Neural crest cell (in vitro differentiated cells): ENCODE measurements at places on chromosomes 3 and 15. TPM values are rescaled to one million over a fixed set of nuclear protein-coding genes. Genes with fewer than 3 reads are reported as not detected.

- no peak for DNase-seq
- H3K27ac ChIP-seq = peak overlapping the region; percentile 30
- H3K27me3 ChIP-seq = no peaks in the 10 kb centered on the region
- H3K36me3 ChIP-seq = peaks cover 2% of the 10 kb centered on the region
- no peak overlapping the region for H3K4me3 ChIP-seq
- H3K4me1 ChIP-seq = peaks cover 22% of the 10 kb centered on the region
These were observed 57.3 kb upstream of the PLXNA1 start for GRCh38 chr3:126925411-126926171.

- DNase-seq = no peak
- no peak overlapping the region for H3K4me3 ChIP-seq
- peaks cover 9% of the 10 kb centered on the region for H3K4me1 ChIP-seq
- H3K27me3 ChIP-seq = no peaks in the 10 kb centered on the region
- H3K27ac ChIP-seq = no peak overlapping the region
These were observed 911.6 kb upstream of the ARPP21 start for GRCh38 chr3:34727700-34728099.

The CD200 gene
- total RNA-seq = 66.7 and 67.0 TPM in 2 replicates

DNA sequence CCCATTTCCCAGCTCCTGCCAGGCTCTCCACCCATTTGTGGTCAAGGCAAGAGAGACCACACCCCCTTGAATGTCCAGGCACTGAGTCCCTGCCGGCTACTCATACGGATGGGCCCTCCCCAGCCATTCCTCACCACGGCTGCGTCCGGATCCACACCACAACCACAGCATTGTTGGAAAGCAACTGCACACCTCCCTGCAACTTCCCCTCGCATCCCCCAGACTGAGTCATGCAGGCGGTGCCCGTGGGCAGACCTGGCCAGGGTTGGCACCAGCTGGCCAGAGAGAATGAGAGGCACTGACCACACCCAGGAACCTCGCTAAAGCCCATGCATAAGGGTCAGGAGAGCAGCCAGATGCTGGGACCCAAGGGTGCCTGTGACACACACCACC, 30.5 kb downstream of the LOXL1 start:
- H3K4me3 ChIP-seq = no peak overlapping the region
- no peak for DNase-seq
- H3K27ac ChIP-seq = no peak overlapping the region
- peaks cover 4% of the 10 kb centered on the region for H3K4me1 ChIP-seq

The ATOSA gene
- total RNA-seq = 14.9 and 15.8 TPM in 2 replicates

The CCDC54 gene
- not detected in 2 replicates for total RNA-seq
